Heart right ventricle (tissue), 16 donors: ENCODE measurements at places on chromosomes 2 and 18. TPM values are rescaled to one million over a fixed set of nuclear protein-coding genes. Genes with fewer than 3 reads are reported as not detected.

The AGXT gene
- total RNA-seq, result not detected

- DNase-seq, result no peak
Observed at GRCh38 chr18:9870431-9871008, 15.3 kb upstream of the TXNDC2 start.

GRCh38 chr18:41899535-41899934 is 55.5 kb upstream of the PIK3C3 start:
- no peak for DNase-seq

GRCh38 chr18:21453511-21453901 is 147.0 kb downstream of the ESCO1 start:
- DNase-seq, result no peak
